ENCODE measurements at places on chromosomes 7 and 10. TPM values are rescaled to one million over a fixed set of nuclear protein-coding genes. Genes with fewer than 3 reads are reported as not detected.
A peak's percentile ranks its signal among the peaks of the same experiment; 100 is the strongest.

SEPTIN7 gene
- total RNA-seq, result 252 TPM

CHAT gene
- not detected for total RNA-seq

FFAR4 gene
- total RNA-seq, result 3.2 TPM

FGFBP3 gene
- total RNA-seq, result 3.0 TPM

BZW2 gene
- 92.7 TPM for total RNA-seq

ST8SIA6 gene
- total RNA-seq, result 7.6 TPM

TFPI2 gene
- 106 TPM for total RNA-seq

ANKRD22 gene
- not detected for total RNA-seq

SLC25A28 gene
- 30.2 TPM for total RNA-seq

DNA sequence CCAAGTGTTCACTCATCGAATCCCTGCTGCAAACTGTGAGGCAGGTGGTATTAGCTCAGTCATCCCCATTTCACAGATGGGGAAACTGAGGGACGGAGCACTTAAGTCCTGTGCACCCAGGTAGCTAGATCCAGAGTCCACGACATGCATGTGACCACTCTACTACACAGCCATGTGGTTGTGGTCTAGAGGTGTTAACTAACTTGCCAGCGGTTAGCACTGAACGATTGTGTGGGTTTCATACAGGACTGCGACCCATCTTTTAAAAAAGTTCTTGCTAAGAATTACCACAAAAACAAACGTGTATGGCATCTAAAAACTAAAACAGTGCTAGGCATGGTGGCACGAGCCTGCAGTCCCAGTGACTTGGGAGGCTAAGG, 16.1 kb upstream of the ABCC2 start:
- no peak for DNase-seq

GRCh38 chr7:155286686-155287085, 11.0 kb upstream of the INSIG1 start:
- no peak for DNase-seq

DNA sequence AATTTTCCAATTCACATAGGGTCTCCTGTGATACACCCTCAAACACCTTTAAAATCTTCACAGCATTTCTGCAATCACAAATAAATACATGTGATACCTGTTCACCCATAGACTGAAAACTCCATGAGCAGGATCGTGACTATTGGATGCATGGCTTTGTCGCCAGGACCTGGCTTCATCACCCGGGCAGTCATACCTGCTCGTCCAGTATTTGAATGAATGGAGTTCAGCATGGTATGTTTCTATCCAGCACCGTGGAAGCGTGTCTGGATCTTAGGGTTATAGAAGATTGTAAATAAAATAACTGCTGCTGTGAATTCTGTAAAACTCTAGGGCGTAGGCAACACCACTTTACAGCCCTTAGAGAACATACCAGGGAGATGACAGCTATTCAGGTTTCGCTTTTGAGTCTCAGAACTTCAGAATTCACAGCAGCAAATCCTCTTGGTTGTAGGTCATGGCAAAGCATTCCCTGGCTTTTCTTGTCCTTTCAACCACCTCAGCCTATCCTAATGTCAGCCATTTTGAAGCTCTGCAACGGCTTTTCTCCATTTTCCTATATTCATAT, 47.4 kb upstream of the USP6NL start:
- no peak for DNase-seq

DNA sequence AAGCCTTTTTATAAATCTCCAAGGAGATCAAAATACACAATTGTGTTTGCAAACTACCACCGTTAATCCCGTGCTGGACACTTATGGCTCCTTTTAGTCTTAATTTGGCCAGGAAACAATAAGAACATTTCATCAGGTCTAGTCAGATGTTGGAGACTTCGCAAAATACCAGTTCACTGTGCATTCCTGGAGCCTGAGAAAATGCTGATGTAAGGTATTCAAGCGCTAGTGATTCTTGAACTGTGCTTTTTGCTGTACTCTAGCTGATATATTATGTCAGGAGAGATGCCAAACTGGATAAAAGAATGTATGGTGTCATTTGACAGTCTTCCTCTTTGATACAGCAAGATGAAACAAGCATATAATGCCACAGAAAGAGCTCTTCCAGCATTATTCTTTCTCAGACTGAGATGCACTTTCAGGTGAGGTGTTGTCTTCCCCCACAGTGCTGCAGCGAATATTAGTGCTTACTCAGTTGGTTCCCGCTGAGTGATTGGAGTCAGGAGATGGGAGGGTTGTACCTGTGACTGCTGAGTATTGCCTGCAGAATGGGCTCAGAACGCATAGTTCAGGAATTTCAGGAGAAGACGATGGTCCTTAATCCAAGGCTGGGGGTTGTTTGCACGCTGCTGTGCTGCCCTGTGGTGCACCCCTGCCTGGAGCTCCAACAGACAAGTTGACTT, 59.2 kb downstream of the OGDH start:
- no peak for DNase-seq

- no peak for DNase-seq
Observed at GRCh38 chr10:61140765-61141392, 196.9 kb upstream of the RHOBTB1 start.

DNA sequence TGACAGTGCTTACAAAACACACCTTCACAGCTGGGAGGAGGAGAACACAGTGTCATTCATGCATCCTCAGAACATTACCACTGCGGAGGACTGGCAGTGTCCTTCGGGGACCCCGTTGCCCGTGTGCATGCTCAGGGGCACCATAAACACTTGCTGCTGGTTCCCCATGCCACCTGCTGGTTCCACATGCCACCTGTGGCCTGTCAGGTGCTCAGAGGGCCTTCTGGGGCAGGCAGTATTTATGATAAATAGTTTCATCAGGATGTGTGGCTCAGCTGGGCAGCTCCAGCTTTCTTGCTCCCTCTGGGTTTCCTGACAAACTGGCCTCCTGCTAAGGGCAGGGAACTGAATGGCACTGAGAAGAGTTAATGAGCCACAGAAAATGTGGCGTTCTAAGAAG, 32.1 kb downstream of the CELF2 start:
- no peak for DNase-seq

DNA sequence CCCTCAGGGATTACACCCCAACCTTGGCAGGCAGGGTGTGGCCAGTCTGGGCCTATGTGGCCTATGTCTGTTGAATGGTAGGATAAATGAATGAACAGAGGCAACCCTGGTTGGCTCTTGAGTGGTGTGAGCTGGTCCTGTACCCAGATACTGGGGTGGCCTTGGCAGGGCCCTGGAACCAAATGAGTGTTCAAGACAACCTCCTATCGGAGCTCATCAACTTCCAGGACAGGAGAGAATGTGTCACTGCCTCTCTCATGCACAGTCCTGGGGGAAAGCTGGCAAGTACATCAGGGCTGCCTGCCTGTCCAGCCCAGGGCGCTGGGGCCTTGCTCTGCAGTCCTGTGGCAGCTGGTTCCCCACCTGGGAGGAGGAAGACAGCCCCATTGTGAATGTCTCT, 271.6 kb downstream of the CALN1 start:
- no peak for DNase-seq

- DNase-seq, result no peak
Observed at GRCh38 chr10:61000769-61001730, 57.1 kb upstream of the RHOBTB1 start.

GRCh38 chr7:7202375-7202720, 20.0 kb downstream of the C1GALT1 start:
- DNase-seq, result no peak

- no peak for DNase-seq
Observed at GRCh38 chr10:102775935-102776669, 32.4 kb downstream of the WBP1L start.

DNA sequence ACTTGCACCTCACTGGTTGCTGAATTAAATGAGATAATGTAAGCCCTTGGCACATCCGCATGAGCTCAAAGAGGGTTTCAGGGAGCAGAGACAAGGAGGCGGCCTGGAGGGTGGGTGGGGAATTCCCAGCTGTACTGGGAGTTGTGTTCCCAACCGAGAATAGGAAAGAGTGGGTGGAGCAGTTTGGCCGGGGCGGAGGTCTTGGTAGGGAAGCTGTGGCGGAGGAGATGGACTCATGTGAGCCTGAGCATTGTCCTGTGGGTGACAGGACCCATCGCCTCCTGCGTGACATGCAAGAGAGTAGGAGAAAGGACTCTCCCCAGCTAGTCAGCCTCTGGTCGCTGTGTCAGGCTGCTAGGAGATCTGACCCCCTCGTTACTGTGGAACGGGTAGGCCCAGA, 41.0 kb upstream of the SAMD8 start:
- DNase-seq, result no peak

GRCh38 chr10:22685926-22686325, 28.5 kb downstream of the PIP4K2A start:
- no peak for DNase-seq

GRCh38 chr10:15035385-15036301, 8.1 kb upstream of the OLAH start:
- no peak for DNase-seq

DNA sequence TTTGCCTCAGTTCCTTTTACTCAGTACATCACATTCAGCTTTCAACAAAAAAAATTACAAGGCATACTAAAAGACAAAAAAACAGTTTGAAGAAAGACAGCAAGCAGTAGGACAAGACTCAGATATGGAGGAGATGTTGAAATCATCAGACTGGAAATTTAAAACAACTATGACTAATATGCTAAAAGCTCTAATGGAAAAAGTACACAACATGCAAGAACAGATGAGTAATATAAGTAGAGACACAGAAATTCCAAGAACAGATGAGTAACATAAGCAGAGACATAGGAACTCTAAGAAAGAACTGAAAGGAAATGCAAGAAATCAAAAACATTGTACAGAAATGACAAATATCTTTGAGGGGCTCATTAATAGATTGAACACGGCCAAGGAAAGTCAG, 402.6 kb downstream of the NEBL start:
- DNase-seq, result no peak

DNA sequence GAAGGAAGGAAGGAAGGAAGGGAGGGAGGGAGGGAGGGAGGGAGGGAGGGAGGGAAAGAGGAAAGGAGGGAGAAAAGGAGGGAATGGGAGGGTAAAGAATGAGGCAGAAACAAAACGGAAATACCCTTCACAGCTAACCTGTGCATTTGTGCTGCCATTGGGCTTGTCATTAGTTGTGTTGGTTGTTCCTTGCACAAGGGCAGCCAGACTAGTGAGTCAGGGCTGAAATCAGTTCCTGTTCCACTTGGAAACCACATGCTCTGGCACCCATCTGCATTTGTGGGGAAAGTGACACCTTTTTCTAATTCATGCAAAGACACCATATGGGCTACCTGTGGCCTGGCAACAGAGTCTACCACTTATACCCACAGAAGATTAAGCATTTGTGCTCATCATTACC, 1004.0 kb upstream of the C7orf33 start:
- DNase-seq, result no peak

DNA sequence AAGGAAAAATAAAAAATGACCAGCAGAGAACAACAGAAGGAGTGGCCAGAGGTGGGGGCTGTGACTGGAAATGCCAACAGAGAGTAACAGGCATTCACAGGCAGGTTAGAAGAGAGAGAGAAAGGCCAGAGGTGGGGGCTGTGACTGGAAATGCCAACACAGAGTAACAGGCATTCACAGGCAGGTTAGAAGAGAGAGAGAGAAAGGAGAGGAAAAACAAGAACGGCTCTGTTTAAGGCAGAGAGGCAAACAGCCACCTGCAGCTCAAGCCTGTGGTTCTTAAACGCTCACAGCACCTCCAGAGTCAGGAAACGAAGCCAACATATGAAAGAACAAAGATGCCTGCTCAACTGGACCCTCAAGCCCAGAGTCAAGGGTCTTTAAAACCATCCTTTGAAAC, 39.5 kb upstream of the DGKI start:
- DNase-seq, result no peak

GRCh38 chr7:107961405-107961804, 41.6 kb downstream of the LAMB1 start:
- no peak for DNase-seq

GRCh38 chr10:10432296-10433035, 585.2 kb upstream of the CELF2 start:
- DNase-seq, result no peak

DNA sequence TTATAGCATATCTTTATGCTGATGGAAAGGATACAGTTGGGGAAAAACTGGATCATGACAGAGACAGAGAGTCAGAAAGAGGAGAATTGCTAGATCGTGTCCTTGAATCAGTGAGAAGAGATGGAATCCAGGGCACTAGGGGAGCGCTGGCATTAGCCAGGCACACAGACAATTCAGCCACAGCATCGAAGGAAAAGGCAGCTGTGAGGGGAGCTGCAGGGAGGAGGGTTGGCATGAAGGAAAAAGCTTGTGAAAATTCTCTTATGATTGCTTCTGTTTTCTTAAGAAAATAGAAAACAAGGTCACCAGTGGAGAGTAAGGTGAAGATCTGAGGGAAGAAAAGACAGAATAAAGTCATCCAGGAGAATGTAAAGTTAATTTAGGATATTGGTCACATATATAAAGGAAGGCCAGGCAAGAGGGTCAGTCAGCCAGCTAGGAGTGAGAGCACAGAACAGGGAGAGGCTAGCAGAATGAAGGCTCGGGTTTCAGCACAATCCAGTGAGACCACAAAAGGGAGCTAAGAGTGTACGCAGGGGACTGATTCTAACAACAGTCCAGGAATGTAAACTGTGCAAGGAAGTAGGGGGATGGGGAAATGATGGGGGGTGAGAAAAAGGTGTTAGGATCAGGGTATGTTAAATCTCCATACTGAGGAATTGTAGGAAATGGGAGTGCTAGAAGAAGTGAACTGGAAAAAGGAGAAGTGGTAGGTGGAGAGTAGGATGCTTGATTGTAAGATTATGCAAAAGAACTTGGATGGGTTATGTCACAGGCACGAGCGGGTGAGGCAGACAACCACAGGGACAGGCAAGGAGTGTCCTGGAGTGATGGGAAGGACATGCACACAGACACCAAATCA, 112.0 kb downstream of the RNF32 start:
- no peak for DNase-seq

DNA sequence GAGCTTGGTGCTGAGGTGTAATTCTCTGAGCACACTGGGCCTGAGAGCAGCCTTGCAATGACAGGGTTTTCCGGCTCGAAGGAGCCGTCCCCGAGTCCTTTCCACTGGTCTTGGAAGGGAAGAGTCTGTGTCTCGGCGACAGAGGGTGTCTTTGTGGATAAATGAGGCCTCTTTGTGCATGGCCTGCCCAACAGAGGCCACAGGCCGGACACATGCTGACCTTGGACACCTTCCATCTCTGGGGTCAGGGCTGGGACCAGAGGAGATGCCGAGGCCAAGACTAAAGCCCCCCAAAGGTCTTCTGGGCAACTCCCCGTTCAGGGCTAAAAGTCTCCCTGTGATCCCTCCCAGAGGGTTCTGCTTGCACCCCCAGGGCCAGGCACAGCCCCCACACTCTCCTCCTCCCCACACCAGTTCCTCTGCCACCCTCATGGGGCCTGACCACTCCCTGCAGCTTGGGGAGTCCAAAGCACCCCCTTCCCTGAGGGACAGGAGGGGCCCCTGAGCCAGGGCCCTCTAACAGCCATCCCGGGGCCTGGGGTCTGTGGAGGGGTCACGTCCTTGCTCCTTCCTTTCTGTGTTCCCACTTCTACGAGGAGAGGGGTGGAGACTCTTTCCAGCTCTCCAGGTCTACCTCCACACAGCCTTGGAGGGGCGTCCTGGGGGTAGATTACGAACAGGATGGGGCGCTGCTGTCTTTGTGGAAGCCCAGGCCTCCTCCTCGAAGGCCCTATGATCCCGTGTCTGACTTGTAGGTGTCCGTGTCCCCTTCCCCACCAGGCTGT, 130.6 kb upstream of the FAM20C start:
- DNase-seq, result peak; percentile 20
